GM03348 (cell line): ENCODE measurements at places on chromosomes 2 and 18.

- DNase-seq, result no peak
Observed at GRCh38 chr2:135047300-135047699, at the start of gene MAP3K19. TSS of gene MAP3K19 (minus strand) at chr2:135047447. CDS start at chr2:135024647, 22,800 bp downstream.

DNA sequence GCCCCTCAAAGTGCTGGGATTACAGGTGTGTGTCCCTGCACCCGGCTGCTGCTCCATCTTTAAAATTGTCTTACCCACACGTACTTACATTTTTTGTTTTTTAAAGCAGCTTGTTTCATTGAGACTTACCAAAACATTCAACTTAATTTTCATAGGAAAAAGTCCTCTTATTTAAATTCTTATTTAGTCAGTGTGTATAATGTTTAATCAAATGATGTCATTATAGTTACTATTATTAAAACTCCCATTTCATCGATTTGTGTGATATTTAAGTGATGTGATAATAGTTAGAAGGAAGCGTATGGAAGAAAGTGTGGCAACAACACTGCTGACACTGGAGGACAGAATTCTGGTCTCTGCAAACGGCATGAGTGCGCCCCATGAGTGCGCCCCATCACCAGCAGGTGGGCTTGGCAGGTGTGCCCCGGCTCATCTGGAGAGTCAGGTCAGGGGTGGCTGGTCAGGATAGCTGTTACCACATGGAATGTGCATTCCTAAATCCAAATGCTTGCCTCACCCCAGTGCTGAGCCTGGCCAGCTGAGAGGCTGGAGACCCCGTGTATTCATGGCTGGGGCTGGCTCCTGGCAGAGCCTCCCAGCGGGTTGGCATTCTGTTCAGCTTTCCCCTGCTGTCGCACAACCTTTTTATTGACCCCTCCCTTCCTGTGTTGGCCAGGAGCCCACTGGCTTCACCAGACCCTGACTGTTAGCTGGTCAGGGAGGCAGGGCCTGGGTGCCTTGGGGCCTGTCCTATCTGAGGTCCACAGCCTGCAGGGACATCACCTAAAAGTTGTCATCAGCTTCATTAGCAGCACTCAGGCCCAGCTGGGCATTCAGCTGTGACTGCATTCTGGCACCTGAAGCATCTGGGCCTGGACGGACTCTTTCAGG is 79.7 kb downstream of the AGAP1 start:
- DNase-seq, result no peak

DNA sequence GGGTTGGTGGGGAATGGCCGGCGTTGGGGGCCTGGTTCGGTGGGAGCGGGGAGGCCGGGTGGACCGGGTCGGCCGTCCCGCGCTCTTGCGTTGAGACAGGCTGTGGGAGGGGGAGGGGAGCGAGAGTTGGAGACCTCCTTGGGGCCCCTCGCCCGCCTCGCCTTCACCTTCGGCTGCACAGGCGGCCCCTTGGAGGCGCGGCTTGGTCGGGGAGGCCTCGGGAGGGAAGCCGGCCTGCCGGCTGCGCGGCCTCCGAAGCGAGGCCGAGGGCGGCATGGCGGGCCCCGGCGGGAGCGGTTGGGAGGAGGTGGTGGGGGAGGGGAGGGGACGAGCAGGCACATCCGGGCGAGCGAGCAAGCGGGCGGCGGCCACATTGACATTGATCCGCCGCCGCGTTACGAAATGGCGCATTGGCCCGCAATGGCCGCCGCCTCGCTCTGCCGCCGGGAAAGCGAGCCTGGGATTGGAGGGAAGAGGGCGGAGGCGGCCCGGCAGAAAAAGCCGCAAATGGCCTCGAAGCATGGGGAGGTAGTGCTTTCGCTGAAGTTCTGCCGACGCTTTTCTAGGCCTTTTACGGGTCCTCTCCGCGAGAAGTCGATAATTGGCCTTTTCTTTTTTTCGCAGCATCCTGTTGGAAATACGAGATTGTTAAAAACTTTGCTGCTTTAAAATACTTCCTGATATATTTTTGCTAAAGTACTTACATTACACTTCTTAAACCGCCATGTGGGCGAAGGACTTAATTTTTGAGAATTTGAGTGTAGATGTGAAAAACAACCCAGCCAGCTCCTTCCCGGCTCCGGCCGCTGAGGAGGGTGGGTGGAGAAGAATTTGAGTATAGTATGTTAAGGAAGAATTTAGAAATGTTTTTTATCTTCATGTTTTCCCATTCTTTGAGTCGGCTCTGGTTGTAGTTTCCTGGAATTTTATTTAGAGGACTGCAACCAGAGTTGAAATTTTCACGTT is 580 bp downstream of the HNRNPA3 start:
- DNase-seq, result peak; percentile 94

DNA sequence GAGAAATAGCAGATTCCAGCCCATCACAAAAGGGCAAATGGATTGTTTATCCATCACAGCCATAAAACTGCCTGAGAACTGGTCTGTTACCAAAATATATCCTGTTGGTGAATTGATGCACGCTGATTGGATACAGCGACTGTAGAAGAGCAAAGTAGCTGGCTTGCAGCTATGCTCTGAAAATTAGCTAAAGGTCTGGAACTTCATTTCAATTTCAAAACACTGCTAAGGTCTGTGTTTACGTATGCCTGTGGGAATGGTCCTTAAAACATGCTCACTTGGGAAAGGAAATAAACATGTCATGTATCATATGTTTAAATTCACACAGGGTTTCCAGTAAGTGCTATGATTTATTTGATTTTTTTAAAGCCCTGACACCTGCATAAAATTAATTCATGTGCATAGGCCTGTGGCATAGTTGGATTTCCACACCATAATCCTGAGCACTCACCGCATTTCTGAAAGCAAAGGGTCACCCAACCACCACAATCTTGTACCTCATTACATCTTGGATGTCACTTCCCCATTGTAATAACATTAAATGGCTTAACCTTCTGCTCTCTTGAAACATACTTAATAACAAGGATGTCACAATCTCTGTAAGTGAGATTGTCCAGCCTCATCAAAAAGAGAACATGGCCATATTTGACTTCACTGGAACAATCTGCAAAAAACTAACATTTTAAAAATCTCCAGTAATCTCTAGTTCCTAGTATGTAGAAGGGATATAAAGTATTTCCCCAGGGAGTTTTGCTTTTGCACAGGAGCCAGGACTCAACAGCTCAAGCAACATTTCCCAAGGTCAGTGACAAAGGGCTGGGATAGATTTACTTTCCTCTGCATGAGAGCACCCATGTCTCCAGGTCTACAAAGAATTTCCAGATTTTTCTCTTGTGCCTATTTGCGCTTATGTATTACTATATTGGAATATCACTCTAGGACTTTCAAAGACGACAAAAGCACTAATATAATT is 109.8 kb downstream of the FARSB start:
- DNase-seq, result no peak

GRCh38 chr2:218722876-218723785 is 12.5 kb downstream of the TTLL4 start:
- no peak for DNase-seq

GRCh38 chr18:10261344-10262276 is 192.8 kb upstream of the APCDD1 start:
- DNase-seq, result no peak

DNA sequence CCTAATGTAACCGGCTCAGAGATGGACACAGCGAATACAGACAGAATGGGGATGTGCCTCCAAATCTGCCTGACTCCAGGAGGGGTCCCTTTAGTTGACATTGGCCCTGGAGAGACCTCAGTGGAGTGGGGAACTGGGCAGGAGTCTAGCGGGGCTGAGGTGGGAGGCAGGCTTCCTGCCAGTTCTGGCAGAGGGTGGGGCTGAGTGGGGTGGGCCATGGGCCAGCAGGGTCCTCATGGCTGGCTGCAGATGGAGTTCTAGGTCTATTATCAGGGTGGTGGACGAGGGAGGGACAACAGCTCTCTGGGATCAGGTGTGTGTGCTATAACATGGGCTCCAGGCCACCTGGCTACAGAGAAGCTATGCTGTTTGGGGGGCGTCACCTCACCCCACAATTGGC is 21.1 kb downstream of the PROC start:
- no peak for DNase-seq

- no peak for DNase-seq
Observed at GRCh38 chr2:104443145-104443544, 410.8 kb upstream of the POU3F3 start.

DNA sequence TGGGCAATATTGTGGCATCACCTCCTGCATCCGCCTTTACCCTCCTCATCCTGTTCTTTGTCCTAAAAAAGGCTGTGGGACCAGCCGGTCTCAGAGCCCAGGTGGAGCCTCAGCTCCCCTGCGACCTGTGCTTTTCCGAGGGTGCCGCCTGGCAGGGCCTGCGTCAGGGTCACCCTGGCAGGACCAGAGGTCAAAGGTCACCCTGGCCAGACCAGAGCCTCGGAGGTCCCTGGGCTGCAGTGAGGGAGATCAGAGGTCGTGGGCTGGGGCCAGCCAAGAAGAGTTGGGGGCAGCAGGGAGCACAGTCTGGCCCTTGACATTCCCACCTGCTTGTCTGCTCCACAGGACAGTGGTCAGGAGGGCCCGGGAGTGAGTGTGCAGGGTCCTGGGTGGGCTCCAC is 31.5 kb downstream of the RBFA start:
- DNase-seq, result no peak

GRCh38 chr18:76264198-76264875 is 230.7 kb downstream of the ZNF516 start:
- no peak for DNase-seq

DNA sequence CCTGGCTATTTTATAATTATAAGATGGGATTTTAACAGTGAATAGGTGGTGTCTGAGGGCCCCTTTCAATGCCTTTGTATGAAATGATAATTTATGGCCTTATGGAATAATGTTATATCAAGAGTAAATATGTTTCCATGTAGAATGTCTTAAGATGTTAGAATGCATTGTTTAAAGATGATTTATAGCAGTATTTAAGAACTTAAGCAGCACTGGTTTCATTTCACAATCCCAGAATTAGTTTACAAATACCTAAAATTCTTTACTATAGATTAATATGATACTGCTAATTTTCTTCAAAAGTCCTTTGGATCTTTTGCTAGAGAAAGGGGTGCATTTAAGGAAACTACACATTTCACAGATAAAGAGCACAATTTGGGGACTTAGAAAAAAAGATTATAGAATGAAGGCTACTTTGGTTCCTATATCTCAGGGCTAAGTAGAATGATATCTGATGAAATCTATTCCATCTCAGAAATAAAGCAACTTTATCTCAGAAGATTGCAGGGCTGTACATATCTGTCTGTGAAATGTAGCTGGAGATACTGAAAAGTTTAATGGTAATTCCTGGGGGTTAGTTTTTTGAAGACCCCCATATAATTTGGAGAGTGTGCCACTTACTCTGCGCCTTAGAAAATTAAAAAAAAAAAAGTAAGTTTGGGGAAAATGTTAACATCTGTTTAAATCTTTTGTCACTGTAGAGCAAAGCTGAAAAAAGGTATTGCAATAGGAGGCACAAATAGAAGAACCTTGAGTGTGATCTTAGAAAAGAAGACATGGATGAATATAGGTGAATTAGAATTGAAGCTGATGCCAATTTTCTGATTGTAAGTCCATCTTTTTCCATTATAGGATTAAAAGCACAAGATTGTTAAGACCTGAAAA is 123.4 kb downstream of the GULP1 start:
- DNase-seq, result no peak

DNA sequence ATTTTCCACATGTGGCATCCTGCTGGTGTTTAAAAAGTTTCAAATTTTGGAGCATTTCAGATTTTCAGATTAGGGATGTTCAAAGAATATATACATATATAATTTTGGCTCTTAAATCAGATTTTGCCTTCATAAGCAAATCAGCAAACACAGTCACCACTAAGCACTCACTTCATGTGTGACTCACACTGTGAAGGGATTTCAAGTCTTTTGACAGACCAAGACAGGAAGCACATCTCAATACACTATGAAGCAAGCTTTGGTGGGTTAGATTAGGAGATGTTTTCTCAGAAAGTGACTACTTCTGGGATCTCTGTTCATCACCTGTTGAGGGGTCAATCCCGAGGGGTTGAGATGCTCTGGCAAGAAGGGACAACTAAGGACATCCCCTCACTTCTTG is 227.8 kb upstream of the RBBP8 start:
- peak; percentile 63 for DNase-seq

DNA sequence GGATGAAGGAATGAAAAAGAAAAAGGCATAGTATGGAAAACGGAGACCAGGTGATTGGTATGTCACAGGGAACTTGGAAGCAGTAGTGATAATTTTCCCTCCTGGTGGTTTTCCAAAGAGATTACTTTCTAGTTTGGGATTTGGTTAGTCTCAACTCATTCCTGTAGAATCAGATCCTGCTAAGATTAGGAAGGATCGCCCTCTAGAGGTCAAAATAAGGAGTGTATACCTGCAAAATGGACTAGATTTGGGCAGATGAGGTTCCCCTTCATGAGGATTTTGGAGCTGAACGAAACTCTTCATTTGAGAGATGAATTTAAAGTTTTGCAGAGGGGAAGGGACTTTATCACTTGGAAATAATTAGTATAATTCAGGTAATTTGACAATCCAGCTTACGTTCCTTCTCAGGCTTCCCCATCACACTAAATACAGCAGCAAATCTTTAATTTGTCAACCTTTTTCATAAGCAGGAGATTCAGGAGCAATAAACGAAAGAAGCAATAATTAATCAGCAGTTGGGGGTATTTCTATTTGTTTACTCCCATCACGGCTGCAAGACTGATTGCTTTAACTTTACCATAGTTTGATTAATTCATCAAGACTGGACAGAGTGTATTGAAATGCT is 65.2 kb downstream of the CCDC195 start:
- DNase-seq, result peak; percentile 76

DNA sequence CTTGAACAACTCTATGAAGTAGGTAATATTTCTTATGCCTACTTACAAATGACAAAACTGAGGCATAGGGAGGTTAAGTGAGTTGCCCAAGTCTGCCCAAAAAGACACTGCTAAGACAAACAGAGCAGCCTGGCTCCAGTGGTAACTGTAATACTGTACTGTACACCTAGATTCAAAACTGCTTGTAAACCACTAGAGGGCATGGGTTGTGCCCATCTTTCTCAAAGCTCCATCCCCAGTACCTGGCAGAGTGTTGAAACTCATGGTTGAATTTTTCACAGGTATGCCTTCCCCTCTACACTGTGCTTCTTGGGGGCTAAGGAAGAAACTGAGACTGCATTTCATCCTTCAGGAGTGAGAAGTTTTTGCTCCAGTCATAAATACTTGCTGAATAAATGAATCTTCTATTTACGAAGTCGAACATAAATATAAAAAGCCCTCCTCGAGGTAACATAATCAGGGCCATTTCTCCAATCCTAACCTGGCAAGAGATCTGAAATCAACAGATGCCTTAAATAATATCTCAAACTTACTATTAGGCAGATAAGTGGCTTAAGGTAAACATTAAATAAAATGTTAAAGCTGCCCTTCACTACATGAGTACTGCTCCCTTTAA is 2.0 kb downstream of the PPP4R1 start:
- peak; percentile 64 for DNase-seq

GRCh38 chr2:185618625-185619024 is 120.0 kb upstream of the FSIP2 start:
- DNase-seq, result no peak
